ENCODE measurements at places on chromosomes 2 and 18.
A peak's percentile ranks its signal among the peaks of the same experiment; 100 is the strongest.

- DNase-seq: peak; percentile 25
Measured at GRCh38 chr2:64750001-64750816, 96.5 kb upstream of the SERTAD2 start.

DNA sequence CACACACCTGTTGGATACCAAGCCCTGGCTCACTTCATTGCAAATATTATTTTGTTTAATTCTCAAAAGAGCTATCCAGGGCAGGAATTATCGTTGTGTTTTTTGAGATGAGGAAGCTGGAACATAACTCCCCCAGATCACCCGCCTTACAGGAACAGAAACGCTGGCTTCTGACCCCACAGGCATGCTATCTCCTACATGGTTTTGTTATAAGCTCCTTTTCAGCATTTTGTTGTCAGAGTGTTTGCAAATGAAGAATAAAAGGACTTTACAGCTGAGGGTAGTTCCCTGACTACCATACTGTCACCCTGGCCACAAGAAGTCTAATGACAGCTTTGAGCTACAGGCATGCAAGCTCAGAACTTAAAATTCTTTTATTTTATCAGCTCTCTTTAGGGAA, 62.0 kb upstream of the MRPS9 start:
- DNase-seq: no peak

GRCh38 chr2:25305775-25306174, 36.0 kb downstream of the DNMT3A start:
- DNase-seq: peak; percentile 51

DNA sequence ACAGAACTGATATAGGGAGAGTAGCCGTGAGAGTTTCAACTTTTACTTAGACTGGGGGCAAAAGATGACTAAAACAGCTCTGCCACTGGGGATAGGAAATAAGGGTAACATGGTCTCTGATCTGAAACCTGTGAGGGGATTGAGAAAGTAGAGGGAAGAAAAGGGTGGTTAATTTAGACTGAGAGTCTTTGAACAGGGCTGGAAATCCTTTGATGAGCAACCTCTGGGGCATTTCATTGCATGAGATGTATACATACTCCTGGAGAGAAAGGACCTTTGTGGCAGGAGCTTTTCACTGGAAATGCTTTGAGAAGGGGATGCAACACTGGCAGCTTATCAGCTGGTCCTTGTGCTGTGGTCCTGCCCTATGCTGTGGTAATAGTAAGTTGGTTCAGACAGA, 9.4 kb downstream of the GALNT1 start:
- DNase-seq: no peak

DNA sequence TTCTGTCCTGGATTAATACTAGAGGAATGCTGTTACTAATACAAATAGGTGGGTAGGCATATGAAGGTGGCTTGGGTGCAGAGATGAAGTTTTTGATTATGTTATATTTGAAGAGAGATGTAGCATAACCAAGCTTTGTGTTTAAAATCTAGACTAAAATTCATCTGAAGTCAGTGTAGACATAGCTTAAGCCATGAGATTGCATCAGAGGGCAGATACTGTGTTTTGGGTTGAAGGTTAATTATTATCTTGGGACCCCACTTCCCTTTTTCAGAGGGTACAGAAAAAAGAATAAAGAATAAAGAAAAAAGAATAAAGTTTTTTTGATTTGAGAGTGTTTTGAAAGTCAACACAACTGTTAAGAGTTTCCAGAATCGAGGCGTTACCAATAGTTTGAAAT, 13.0 kb downstream of the PPM1B start:
- DNase-seq: no peak

GRCh38 chr18:79566771-79567431, 112.7 kb upstream of the CTDP1 start:
- DNase-seq: no peak

- peak; percentile 21 for DNase-seq
Measured at GRCh38 chr2:235171550-235172031, 219.8 kb downstream of the SH3BP4 start.

GRCh38 chr2:169510496-169510895, 994 bp downstream of the KLHL41 start:
- DNase-seq: no peak

GRCh38 chr2:126634273-126634861, 21.6 kb upstream of the GYPC start:
- DNase-seq: peak; percentile 8

DNA sequence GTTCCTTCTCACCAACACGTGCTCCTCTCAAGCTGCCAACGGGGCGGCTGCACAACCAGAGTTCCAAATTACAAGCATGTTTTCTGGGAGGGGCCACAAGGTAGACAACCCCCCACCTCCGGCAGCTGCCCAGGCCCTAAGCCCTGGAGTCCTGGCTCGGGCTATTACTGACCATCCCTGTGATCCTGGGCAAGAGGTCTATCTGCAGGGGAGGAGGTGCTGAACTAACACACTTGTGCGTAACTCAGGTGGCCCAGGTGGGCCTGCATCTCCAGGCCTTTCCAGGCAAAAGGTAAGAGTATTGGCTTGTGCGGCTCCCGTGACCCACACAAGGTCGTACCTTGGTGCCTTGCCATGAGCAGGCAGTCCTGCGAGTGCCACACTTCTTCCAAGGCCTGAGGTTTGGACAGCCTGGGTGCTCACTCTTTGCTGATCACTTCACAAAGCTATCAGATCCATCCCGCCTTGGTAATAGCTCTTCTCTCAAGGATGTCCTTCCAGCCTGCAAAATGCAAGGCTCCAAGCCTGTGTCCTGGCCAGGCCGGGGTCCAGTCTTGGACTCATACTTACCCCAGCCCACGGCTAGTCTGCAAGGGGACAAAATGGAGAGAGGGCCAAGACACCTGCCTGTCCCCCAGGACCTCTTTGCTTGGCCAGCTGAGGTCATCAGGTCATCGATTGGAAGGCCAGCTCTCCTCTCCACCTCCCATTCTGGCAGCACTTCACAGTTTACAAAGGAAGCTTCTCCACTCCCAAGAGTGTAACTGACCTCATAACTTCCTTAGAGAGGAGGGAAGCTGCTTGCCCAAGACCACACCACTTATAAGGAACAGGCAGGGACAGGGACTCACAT, 33.9 kb downstream of the ADRA2B start:
- no peak for DNase-seq

DNA sequence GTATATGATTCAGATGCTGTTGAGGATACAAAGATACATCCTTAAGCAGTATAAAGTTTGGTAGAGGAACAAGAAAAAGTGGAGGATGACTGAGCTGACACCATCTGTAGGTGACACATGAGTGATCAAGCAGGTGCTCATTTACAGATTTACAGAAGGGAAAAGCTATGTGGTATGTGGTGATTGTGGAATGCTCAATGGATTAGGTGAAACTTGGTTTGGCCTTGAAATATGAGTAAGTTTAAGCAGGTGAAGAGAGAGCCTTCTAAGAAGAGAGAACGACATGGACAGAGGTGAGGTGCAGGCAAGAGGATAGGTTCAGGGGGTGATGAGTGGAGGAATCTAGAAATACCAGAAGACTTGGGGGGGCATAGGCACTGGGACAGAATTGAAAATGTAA, 5.9 kb downstream of the ASXL3 start:
- DNase-seq: no peak

DNA sequence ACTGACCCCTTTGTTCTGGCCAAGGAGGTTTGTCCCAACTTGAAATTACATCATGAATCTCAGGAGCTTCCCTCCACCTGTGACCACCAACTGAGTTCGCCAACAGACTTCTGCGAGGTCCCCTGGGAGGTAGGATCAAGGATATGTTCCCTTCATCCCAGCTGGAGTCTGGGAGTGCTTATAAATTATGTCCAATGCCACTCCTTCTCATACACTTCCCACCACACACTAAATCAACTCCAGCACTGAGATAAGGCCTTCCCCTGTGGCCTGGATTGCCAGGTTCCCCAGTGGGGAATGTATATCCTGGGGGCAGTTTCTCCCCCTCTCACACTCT, 99.2 kb downstream of the RND3 start:
- DNase-seq: peak; percentile 38

DNA sequence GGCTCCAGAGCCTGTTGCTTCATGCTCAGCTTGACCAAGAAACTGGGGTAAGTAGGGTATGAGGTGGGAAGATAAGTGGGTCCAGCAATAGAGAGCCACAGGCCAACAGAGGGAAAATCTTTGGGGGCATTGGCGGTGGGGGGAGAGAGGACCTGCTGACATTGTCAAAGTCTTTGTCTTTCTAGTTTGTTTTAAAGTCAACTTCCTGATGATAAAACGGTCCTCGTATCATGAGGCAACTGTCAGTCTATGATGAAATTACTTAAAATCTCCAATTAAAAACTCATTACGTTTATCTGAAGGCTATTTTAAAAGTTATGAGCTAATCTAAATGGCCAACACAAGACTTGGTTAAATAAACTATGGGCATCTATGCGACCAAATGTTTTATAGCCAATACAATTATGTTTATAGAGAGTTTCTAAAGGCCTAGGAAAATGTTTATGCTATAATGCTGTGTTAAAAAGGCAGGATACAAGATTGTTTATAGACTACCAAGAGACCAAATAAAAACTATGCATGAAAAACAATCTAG, 84.4 kb upstream of the CD28 start:
- DNase-seq: no peak

DNA sequence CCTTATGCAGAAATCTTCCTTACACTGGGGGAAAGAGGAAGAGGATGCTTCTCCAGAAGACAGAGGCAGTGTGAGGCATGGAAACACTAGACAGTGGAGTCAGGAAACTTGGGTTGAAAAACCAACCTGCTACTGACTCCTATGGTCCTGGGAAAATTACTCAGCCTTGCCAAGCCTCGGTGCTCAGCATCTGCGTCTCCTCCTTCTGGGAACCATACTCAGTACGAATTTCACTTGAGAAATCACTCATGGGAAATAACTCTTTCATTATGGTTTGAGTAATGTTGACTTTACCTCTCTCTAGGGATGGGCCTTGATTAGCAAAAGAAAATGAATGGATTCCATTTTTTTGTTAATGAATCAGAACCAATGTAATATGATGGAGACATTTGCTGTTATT, 96.5 kb downstream of the KCNE4 start:
- DNase-seq: no peak

DNA sequence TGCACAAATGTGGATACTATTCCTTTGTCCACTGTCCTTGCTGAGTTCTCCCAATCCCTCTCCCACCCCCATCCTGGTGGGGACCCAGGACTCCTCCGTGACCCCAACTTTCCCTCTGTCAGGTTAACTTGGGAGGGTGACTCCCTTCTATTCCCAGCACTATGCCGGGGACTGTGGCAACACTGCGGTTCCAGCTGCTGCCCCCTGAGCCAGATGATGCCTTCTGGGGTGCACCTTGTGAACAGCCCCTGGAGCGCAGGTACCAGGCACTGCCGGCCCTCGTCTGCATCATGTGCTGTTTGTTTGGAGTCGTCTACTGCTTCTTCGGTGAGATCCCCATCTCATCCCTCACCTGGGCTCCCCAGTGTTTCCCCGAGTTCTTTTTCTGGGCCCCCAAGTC, 739 bp downstream of the TMEM198 start:
- DNase-seq: no peak

GRCh38 chr2:80476535-80477117, 172.1 kb upstream of the LRRTM1 start:
- DNase-seq: no peak

- DNase-seq: no peak
Measured at GRCh38 chr18:57807336-57808117, 4.4 kb upstream of the ATP8B1 start.

DNA sequence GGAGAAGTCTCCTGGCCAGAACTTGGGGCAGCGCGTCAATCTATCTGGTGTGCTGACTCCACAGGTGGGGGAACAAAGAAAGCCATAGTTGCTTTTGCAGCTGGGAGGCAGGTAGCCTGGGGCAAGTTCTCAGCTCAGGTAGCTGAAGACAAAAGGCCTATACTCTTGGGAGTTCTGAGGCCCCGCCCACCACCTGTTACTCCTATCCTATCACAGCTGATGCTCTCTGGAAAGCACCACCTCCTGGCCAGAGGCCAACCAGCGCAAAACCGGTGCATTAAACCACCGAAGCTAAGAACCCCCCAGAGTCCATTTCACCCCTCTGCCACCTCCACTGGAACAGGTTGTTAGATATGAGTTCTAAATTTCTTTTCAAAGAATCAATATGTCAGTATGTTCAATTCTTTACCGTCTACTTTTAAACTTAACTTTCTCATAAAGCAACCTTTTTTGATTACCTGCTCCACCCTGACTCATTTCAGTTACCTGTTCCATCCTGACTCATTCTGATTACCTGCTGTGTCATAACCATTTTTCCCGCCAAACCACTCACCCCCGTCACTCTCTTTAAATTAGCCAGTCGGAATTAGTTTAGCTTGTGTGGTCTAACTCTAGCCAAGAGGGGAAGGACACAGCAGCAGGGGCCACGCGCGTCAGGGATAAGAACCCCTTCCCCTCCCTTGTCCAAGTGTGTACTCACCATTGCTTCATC, 43.4 kb downstream of the UPP2 start:
- DNase-seq: no peak

DNA sequence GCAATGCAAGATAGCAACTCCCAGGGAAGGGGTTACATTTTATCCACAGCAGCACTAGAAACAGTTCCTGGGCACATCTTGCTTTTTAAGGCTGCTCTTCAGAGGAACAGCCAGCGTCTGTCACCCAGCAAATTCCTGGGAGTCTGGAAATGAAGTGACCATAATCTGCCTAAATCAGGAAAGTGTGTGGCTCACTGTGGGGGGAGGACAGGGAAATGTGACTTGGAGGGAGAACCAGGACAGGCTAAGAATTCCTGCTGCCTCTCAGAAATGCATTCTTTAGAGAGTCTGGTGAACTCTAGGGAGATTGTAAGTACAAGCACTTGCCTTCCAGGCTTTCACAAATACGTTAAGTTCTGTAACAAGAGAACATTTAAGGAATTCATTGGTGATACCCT, 364.3 kb upstream of the SPHKAP start:
- no peak for DNase-seq

GRCh38 chr18:60911504-60911903, 421.7 kb upstream of the CDH20 start:
- DNase-seq: no peak

Measured in BE2C (cell line).